A549 treated with Mapracorat at 1 μM for 4 hours (cell line): ENCODE measurements at places on chromosomes 16 and 17. TPM values are rescaled to one million over a fixed set of nuclear protein-coding genes. Genes with fewer than 3 reads are reported as not detected.

The BEAN1 gene
- 3.7 to 6.7 TPM (median 4.6 TPM) in 5 replicates for total RNA-seq

The BCAR1 gene
- total RNA-seq: 76.4 to 120 TPM (median 116 TPM) in 5 replicates

The UMOD gene
- total RNA-seq: not detected in 5 replicates

The CCDC144A gene
- total RNA-seq: 0.70 to 1.6 TPM (median 1.3 TPM) in 5 replicates

The CA7 gene
- total RNA-seq: 0.08 TPM in 1 of 5 replicates, not detected in the others

The SULT1A1 gene
- total RNA-seq: 5.3 to 6.6 TPM (median 5.5 TPM) in 5 replicates

The RHBDL1 gene
- 0.59 to 1.8 TPM (median 1.6 TPM) in 5 replicates for total RNA-seq

The SLC5A11 gene
- total RNA-seq: 0.24 to 0.51 TPM (median 0.39 TPM) in 5 replicates

The ETV4 gene
- 49.1 to 61.9 TPM (median 55.9 TPM) in 5 replicates for total RNA-seq
